Regular cardiac myocyte (primary cell): ENCODE measurements at places on chromosomes 13 and 19. TPM values are rescaled to one million over a fixed set of nuclear protein-coding genes. Genes with fewer than 3 reads are reported as not detected.

The N4BP2L1 gene
- total RNA-seq: 0.58 and 8.2 TPM in 2 replicates

The RDH8 gene
- not detected in 2 replicates for total RNA-seq

The MYO9B gene
- total RNA-seq: 65.9 and 70.8 TPM in 2 replicates

The ATF5 gene
- 3.1 and 3.3 TPM in 2 replicates for total RNA-seq

The LYPD3 gene
- total RNA-seq: under 0.01 and 0.28 TPM in 2 replicates

The CAMSAP3 gene
- not detected in 2 replicates for total RNA-seq

The GFY gene
- not detected in 2 replicates for total RNA-seq

The FFAR3 gene
- total RNA-seq: not detected in 2 replicates

The LGALS7B gene
- not detected in 2 replicates for total RNA-seq

The CABP5 gene
- total RNA-seq: not detected in 2 replicates

The CEACAM4 gene
- total RNA-seq: not detected in 2 replicates

The OXGR1 gene
- total RNA-seq: not detected in 2 replicates
